ENCODE measurements at places on chromosomes 1 and 21.

GRCh38 chr1:121586369-121587229, 401.8 kb downstream of the SRGAP2C start:
- DNase-seq, result peak; percentile 74

DNA sequence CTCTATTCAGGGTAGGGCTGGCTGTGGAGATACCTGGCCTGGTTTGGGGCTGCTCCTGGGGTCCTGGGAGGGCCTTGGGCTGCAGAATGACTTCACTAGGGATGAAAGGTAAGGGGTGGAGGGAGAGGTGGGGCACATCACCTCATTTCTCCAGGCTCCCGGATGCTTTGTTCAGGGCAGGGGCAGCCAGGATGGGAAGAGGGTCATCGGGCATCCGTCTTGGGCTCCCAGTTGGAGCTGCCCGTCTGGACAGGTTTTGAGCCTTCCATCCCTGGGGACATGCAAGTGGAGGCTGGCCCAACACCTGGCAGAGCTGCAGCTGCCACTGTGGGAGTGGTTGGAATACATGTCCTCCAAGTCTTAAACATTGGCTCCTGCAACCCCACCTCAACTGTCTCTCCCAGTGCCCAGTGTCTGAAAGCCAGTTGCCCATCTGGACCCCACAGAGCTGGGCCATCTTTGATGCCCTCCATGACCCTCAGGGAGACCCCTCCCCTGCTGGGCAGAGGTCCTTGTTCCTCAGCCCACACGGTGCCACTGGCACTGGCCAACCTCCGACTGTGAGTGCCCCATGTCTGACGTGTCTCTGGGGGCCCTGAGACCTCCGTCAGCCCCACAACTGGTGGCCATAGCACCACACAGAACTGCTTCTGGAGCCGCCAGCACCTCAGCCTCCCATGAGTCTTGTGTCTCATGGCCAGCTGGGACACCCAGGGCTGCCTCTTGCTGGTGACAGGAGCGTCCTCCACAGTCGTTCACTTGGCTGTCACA, 52.8 kb downstream of the TRIM11 start:
- no peak for DNase-seq

- DNase-seq, result no peak
Measured at GRCh38 chr1:61487801-61488200, 237.1 kb downstream of the TM2D1 start.

DNA sequence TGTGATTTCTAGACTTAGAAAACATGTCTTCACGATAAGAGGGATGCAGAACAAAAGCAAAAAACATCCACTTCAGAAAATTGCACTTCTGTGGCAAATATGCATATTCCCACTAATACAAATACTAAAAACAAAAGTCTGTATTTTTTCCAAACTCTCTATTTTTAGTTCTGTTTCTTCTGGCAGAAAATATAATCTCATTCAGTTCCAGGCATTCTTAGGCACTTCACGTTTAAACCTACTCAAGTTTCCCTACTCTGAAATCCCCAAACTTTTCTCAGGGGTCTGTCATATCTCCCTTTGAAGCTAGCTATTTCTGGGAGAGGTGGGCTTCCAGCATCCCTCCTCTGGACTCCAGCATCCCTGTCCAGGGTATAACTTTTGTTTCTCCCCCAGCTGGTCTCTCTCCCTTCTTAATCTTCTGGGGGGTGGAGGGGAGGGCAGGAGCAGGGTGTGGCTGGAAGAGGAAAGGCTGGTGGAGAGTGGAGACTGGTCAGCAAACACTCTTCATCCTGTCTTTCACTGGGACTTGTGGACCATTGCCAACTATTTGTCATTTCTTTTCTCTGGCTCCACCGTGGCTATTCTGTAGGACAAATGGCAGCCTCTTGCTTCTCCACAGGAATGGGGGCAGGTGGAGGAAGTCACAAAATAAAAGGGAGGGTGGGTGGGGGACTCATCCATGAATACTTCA, 19.6 kb upstream of the NCF2 start:
- no peak for DNase-seq

- no peak for DNase-seq
Measured at GRCh38 chr1:97304366-97304765, 582.8 kb downstream of the PTBP2 start.

DNA sequence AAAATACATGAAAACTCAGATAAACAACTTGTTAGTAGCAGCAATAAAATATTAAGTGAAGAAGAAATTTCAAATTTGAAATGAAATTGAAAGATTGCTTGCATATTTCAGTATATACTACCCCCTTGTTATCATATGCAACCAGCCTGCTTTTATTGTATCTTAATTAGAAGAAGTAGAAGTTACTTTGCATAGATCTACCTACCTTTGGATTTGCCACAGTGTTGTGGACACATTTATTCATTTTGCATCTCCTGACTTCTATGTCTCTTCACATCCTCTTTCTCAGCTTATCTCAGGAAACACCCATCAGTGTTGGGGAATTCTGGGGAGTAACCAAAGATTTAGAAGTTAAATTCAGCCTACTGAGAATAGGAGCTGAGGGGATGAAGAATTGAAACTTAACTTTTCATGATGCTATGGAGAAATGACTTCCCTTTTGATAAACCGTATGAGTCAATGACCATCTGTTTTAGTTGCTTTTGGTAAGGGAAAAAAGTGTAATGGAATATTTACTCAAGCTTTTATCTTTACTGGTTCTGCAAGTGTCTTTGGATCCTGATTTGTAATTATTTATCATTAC, 96.9 kb downstream of the RGL1 start:
- DNase-seq, result no peak

- DNase-seq, result no peak
Measured at GRCh38 chr1:186813420-186813819, 15.3 kb upstream of the PLA2G4A start.

GRCh38 chr1:97668945-97669344, 251.9 kb downstream of the DPYD start:
- no peak for DNase-seq

GRCh38 chr1:240242601-240243144, 151.0 kb downstream of the FMN2 start:
- no peak for DNase-seq

DNA sequence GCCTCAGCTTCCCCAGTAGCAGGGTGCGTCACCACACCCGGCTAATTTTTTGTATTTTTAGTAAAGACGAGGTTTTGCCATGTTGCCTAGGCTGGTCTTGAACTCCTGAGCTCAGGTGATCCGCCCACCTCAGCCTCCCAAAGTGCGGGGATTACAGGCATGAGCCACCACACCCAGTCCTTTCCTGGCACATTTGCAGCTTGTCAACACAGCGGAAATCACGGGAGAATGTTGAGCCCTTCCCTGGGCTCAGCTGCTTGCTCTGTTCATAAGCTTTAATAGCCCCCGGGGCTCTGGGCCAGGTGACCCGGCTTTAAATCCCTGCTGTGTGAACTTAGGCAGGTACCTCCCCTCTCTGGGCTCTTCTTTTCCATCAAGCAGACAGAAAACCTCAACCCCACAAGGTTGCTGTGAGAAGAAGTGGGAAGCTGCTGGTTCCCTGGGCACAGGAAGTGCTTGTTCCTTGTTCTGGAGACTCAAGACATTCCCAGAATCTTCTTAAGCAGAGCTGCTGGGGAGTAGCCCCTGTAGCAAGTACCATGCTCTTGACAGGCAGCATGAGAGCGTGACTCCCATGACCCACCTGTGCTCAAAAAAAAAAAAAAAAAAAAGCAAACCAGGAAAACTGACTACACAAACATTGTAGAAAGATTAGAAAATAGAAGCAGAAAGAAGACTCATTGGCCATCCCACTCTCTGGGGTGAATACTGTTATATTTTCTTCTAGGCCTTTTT, 14.5 kb upstream of the SELENON start:
- no peak for DNase-seq

- peak; percentile 47 for DNase-seq
Measured at GRCh38 chr1:229102741-229103391, 168.0 kb upstream of the RAB4A start.

- no peak for DNase-seq
Measured at GRCh38 chr1:119686661-119687060, 25.1 kb upstream of the PHGDH start.

DNA sequence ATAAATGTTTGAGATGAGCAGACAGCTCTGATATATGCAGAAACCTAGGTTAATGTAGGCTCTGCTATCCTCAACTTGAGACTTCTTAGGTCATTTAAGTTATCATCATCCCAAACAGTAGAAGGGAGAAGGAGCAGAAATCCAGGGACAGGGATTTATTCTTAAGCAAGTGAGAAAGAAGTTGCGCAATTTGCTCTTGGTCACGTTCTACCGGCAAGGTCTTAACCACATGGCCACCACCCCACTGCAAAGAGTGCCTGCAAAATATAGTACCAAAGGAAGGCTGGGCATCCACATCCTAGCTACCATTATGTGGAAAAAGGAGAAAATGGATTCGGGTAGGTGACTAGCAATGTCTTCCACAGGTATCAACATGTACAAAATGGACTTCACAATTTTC, 25.2 kb downstream of the CRNN start:
- DNase-seq, result no peak

DNA sequence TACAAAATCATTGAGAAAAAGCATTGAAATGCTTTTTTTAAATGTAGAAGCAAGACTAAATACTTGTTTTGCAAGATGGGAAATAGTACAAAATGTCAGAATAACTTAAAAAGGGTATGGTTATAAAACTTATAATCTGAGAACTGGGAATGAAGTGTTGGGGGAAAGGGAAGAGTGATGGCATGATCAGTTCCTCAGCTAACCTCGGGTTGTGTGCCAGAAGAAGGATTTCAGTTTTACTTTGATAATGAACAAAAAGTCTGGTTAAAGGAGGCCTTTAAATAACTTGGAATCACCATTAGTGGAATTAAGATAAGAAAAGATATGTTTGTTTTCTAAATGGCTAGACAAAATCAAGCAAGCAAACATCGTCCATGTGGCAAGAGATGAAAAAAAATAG, 20.7 kb downstream of the NEK7 start:
- no peak for DNase-seq

- peak; percentile 19 for DNase-seq
Measured at GRCh38 chr21:44433791-44434567, 21.3 kb upstream of the LRRC3 start.

GRCh38 chr1:12078938-12079861, 16.1 kb downstream of the TNFRSF8 start:
- DNase-seq, result peak; percentile 85

DNA sequence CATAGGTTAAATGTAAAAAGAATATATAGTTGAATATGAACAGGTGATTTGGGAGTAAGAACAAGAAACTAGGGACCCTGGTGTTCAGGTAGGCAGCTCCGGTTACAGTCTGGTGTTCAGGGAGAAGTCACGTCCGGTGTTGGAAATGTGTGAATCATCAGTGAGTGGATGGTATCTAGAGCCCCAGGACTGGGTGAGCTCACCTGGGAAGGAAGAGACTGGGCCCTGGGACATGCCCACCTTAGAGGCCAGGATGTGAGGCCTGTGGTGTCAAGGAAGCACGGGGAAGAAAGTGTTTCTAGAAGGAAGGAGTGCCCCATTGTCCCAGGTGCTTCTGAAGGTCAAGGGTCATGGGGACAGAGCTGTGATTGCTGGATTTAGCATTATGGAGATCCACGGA, 1.5 kb upstream of the GJB3 start:
- no peak for DNase-seq

DNA sequence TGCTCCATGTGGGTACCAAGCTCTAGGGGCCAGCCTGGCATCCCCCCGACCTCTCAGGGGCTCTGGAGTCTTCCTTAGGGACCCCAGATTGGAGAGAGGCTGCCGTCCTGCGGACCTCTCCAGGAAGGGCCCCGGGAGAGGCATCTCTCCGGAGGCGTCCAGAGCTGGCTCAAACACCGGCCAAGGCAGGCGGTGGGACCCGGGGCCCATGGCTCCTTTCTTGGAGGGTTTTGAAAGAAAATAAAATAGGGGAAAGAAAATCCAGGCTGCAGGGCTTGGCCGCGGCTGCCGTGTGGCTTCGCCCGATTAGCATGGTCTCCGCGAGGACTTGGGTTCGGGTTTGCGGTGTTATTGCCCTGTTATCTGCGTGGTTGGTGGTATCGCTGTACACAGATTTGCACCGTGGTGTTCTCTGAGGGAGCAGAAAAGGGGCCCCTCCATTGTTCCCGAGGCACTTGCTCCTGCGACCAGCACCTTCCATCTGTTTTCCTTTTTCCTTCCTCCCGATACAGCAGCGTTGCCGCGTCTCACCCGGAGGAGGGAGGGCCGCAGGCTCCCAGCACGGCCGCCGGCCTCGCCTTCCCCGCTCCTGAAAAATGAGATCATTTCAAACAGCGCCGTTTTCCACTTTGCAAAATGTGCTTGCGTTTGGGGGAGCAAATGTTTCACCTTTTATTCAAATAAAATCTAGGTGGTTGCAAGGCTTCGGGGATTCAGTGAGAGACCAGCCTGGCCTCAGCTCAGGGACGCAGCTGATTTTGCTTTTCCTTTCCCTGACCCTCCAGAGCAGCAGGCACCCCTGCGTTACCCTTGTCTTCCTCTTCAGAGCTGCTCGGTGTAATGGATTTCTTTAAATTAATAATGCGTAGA, 86.3 kb downstream of the PRDM16 start:
- DNase-seq, result no peak

- no peak for DNase-seq
Measured at GRCh38 chr1:215748431-215748830, 181.3 kb downstream of the KCTD3 start.

DNA sequence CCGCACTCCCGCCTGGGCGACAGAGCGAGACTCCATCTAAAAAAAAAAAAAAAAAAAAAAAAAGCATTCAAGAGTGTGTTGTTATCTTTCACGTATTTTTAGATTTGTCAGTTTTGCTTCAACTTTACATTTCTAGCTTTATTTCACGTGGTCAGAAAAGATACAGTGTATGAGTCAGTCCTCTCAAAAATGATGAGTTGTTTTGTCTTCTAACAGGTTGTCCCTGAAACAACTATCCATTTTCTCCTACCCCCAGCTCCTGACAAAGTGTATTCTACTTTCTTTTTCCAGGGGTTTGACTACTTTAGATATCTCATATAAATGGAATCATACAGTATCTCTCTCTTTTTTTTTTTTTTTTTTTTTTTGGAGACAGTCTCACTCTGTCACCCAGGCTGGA, 5.5 kb upstream of the ZNF695 start:
- DNase-seq, result no peak
